ENCODE measurements at places on chromosomes 2 and 18. TPM values are rescaled to one million over a fixed set of nuclear protein-coding genes. Genes with fewer than 3 reads are reported as not detected.

DNA sequence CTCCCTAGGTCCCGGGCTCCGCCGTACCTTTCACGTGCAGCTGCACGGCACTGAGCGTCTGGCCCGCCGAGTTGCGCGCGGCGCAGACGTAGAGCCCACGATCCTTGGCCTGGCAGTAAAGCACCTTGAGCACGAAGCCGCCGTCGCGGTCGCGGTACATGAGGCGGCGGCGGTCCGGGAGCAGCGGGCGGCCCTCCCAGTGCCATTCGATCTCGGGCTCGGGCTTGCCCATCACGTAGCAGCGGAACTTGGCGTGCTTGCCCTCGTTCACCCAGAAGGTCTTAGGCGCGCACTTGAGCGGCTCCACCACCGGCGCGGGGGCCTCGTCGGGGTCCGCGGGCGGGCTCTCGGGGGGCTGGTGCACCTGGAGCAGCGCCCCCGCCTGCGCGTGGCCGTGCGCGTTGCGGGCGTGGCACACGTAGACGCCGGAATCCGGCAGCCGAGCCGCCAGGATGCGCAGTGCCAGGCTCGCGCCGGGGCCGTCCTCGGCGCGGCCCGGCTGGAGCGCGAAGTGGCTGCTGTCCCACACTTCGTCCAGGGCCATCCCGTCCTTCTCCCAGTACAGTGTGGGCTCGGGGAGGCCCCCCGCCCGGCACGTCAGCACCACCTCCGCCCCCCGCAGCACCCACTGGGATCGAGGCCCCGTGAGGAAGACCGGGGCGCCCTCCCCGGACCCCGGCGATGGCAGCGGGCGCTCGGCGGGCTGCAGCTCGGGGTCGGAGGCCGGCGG, 980 bp downstream of the OBSL1 start:
- peaks cover 31% of the 10 kb centered on the region for H3K27me3 ChIP-seq
- H3K27ac ChIP-seq = no peak overlapping the region
- DNase-seq = no peak
- no peaks in the 10 kb centered on the region for H3K36me3 ChIP-seq
- no peak overlapping the region for H3K4me3 ChIP-seq
- H3K4me1 ChIP-seq = no peaks in the 10 kb centered on the region

GRCh38 chr2:217986256-217986961, 16.4 kb downstream of the TNS1 start:
- no peak overlapping the region for H3K27ac ChIP-seq
- no peaks in the 10 kb centered on the region for H3K36me3 ChIP-seq
- H3K27me3 ChIP-seq = no peaks in the 10 kb centered on the region
- H3K4me1 ChIP-seq = peaks cover 7% of the 10 kb centered on the region
- DNase-seq = no peak

The CCDC85A gene
- not detected for total RNA-seq

The POTEJ gene
- total RNA-seq = not detected

DNA sequence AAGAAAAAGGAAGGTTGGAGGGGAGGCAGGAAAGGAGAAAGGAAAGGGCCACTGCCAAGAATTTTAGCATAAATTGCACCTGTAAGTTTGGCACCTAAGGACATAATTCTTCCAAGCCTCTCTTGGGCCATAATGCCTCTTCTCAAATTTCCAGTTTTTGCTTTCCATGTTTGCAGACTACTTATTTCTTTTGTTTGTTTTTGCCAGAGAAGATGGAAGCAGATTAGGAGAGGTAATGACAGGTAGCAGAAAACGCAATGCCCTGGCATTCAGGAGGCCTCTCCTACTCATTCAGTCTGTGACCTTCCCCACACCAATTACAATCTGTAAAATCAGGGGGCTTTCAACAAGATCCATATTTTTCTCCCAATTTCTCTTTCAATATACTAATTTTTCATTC, 56.8 kb downstream of the MRPL33 start:
- no peak overlapping the region for H3K4me3 ChIP-seq
- no peaks in the 10 kb centered on the region for H3K36me3 ChIP-seq
- no peaks in the 10 kb centered on the region for H3K27me3 ChIP-seq
- no peaks in the 10 kb centered on the region for H3K4me1 ChIP-seq

DNA sequence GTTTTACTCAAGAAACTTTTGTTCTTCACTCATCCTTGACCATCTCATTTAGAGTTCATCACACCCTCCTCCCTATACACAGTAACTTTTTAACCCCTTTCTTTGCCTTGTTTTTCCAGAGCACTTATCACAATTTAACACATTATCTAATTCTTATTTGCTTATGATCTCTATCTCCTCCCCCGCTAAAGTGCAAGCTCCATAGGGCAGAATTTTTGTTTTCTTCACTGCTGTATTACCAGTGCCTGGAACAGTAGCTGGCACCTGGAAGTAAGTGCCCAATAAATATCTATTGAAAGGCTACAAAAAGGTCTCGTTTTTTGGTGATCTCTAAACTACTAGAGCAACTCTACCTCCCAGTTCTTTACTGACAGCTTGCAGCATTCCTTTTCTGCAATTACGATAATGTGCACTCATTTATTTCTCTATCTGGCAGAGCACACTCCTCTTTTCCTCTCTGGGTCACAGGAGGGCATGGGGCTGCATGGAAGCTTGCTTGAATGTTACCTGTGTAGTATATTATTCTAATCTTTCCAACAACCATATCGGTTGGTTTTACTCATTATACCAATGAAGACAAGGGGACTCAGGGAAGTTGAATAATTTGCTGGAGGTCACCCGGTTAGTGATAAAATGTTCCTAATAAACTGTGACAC, 57.4 kb upstream of the CHST9 start:
- H3K4me3 ChIP-seq = no peak overlapping the region
- no peaks in the 10 kb centered on the region for H3K36me3 ChIP-seq
- no peaks in the 10 kb centered on the region for H3K4me1 ChIP-seq
- no peak overlapping the region for H3K27ac ChIP-seq
- DNase-seq = no peak

DNA sequence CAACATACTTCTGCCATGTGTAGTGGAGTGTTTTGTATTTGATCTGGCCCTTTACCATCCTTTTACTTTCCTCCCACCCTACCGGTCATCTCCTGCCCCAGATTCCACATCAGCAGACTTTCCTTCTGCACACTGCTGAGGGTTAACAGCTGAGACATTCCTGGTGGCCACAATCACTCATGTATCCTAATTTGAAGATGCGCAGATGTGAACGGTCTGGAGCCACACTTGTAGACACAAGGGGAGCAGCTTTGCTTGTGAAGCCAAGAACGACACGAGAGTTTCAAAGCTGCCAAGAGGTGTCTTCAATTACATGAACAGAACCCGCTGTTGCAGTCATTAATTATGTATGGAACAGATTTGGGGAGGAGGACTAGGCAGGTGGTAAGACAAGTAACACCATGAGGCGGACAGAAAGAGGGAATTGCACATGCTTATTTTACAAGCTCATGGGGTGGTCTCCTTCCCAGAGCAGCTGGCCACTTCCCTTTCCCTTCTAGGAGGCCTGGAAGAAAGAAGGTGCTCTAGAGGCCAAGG, 260.7 kb upstream of the KLHL29 start:
- no peak overlapping the region for H3K4me3 ChIP-seq
- H3K27me3 ChIP-seq = no peaks in the 10 kb centered on the region
- H3K27ac ChIP-seq = no peak overlapping the region

The TDRD15 gene
- not detected for total RNA-seq

Measured in activated T-helper 2 cell treated with anti-CD3 and anti-CD28 coated beads, Interferon-gamma antibody, Interleukin-2, Interleukin-4, amounts not matched to agents 10 μg/mL and 5 μg/mL and 100 μg/mL, durations not matched to agents 14 hours and 24 hours and 36 hours (primary cell).